ENCODE measurements at places on chromosomes 1 and 21.

- DNase-seq = no peak
Observed at GRCh38 chr21:37117204-37117603, 44.1 kb downstream of the TTC3 start.

GRCh38 chr1:8858888-8859706, 19.4 kb downstream of the ENO1 start:
- DNase-seq = no peak

GRCh38 chr1:154860156-154860870, 9.8 kb downstream of the KCNN3 start:
- DNase-seq = no peak

DNA sequence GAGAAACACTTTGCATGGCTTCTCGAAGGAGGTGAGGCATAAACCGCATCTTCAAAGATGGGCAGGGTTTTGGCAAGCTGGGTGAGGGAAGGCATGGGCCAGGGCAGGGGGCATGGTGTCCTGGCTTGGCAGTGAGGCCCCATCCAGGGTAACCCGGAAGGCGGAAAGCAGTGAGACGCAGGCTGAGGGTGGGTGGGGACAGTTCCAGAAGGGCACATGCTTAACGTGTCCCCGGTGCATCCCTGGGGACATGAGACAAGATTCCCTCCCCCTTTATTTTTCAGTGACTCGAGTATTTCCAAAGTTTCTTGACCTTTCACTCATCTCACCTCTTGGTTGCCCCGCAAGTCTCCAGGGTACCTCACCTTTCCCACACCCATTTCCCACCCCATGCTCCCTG, 122.8 kb upstream of the SLC25A33 start:
- DNase-seq = no peak

DNA sequence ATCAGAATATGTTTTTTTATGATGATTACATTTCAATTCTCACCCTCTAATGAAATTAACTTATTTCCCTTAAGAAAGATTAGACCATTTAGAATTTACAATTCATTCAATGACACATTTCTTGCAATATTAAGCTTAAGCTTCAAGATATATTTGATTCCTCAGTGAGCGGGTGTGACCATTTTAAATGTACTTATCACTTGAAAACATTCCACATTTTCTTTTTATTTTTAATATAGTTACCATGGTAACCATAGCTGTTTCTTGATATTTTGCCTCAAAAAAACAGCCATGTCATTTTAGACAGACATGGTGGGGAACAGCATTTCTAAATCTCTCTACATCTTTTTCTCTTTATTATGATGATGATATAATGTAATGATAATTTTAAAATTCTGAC, 1029.0 kb upstream of the B3GALT2 start:
- no peak for DNase-seq

- DNase-seq = no peak
Observed at GRCh38 chr21:33312121-33312520, 12.6 kb upstream of the IFNAR1 start.

GRCh38 chr1:34682452-34683223, 72.2 kb upstream of the GJB5 start:
- no peak for DNase-seq

GRCh38 chr21:33428669-33429068, 25.5 kb downstream of the IFNGR2 start:
- DNase-seq = no peak

DNA sequence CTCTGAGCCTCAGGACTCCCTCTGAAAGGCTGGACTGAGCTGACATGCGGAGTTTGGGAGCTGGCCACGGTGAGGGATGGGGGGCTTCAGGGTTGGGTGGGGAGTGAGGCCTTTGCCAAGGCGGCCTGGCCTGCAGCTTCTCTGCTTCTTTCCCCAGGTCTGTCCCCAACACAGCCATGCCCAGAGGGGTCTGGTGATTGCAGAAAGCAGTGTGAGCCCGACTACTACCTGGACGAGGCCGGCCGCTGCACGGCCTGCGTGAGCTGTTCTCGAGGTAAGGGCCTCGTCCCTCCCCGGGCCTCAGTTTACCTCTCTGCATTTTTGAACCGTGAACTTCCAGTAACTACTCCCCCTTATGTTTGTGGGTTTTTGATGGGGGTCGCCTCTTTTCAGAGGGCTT, 48.6 kb downstream of the TNFRSF8 start:
- DNase-seq = no peak

All from stimulated activated CD4-positive, alpha-beta T cell treated with anti-CD3 and anti-CD28 coated beads, Interleukin-2, amount 100 ng/mL, for 48 hours (primary cell).